ENCODE measurements at places on chromosomes 2 and 18.

GRCh38 chr2:178819992-178820391, 12.8 kb upstream of the TTN start:
- no peaks in the 10 kb centered on the region for H3K36me3 ChIP-seq
- H3K27me3 ChIP-seq: no peaks in the 10 kb centered on the region
- no peak for DNase-seq
- H3K4me1 ChIP-seq: no peaks in the 10 kb centered on the region
- H3K4me3 ChIP-seq: no peak overlapping the region
- no peak overlapping the region for H3K27ac ChIP-seq

- no peaks in the 10 kb centered on the region for H3K4me1 ChIP-seq
- H3K36me3 ChIP-seq: no peaks in the 10 kb centered on the region
- no peak overlapping the region for H3K4me3 ChIP-seq
- H3K27ac ChIP-seq: no peak overlapping the region
These were observed 89.6 kb downstream of the TCF7L1 start for GRCh38 chr2:85222792-85223191.

GRCh38 chr2:149315461-149315860, 14.9 kb upstream of the LYPD6 start:
- H3K4me1 ChIP-seq: no peaks in the 10 kb centered on the region
- H3K4me3 ChIP-seq: no peak overlapping the region
- H3K27me3 ChIP-seq: peaks cover 8% of the 10 kb centered on the region
- no peak overlapping the region for H3K27ac ChIP-seq
- DNase-seq: no peak
- no peaks in the 10 kb centered on the region for H3K36me3 ChIP-seq

GRCh38 chr2:61785583-61785982, 68.3 kb downstream of the FAM161A start:
- no peak overlapping the region for H3K27ac ChIP-seq
- H3K27me3 ChIP-seq: no peaks in the 10 kb centered on the region
- no peak for DNase-seq
- H3K4me1 ChIP-seq: no peaks in the 10 kb centered on the region

DNA sequence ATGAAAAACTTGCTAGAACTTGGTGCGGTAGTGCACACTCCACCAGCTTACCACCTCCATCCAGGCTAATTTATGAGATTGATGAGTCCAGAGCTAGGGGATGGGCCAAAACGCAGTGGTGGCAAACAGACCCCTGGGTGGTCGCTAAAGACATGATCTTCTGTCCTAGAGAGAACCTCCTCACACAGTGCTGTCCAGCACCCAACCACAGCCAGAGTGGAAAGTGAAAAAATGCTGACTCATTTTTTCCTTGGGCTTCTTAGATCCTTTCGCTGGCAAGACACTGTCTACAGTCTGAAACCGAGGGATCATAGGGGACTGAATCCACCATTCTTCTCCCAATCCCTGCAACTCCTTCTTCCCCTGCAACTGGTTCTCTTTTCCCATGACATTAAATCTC, 4.1 kb downstream of the ANTXR1 start:
- DNase-seq: peak; percentile 50
- no peak overlapping the region for H3K4me3 ChIP-seq
- H3K27ac ChIP-seq: peak overlapping the region; percentile 23
- H3K36me3 ChIP-seq: no peaks in the 10 kb centered on the region

DNA sequence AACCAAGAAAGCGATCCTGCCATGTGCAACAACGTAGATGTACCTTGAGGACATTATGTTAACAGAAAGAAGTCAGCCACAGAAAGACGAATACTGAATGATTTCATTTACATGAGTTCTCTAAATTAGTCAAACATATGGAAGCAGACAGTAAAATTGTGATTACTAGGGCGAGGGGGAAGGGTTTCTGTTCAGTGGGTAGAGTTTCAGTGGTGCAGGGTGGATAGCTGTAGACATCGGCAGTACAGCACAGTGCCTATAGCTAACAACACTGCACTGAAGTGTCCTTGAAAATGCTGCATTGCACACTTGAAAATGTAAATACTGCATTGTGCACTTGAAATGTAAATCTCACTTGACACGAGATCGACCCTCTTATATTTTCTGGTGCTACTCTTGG, 275.3 kb downstream of the GALR1 start:
- DNase-seq: no peak
- H3K4me1 ChIP-seq: no peaks in the 10 kb centered on the region
- H3K27me3 ChIP-seq: no peaks in the 10 kb centered on the region
- H3K4me3 ChIP-seq: no peak overlapping the region

- no peak overlapping the region for H3K4me3 ChIP-seq
- no peaks in the 10 kb centered on the region for H3K4me1 ChIP-seq
- H3K36me3 ChIP-seq: no peaks in the 10 kb centered on the region
- H3K27me3 ChIP-seq: no peaks in the 10 kb centered on the region
- H3K27ac ChIP-seq: no peak overlapping the region
- no peak for DNase-seq
These were observed 404.7 kb downstream of the BCL11A start for GRCh38 chr2:60148716-60149115.

DNA sequence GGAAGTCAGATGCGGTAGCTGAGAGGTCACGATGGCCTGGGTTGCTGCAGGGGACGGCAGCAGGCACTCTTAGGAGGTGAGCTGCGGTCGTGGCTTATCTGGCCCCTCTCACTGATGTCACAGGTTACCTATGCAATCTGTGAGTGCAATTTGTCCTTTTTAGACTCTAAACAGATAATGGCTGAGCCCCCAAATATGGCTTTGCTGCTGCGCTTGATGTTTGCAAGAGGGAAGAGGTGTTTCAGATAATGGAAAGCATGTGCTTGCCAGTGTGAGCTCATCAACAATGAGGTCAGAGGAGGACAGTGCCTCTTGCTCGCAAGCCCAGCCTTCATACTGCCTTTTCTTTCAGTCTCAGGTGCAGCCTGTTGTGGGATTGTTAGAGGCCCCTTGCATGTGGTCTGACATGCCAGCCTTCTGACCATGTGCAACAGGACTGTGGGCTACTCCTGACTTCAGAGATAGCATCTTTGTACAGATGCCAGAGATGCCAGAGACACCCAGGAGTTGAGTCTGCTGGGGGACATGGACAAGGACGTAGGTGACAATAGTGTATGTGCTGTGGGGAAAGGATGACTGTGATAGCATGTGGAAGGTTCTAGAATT, 151.3 kb downstream of the TANC1 start:
- H3K36me3 ChIP-seq: no peaks in the 10 kb centered on the region
- H3K4me1 ChIP-seq: peaks cover 21% of the 10 kb centered on the region
- H3K27me3 ChIP-seq: no peaks in the 10 kb centered on the region

- no peak for DNase-seq
- no peaks in the 10 kb centered on the region for H3K27me3 ChIP-seq
- no peaks in the 10 kb centered on the region for H3K36me3 ChIP-seq
- H3K4me1 ChIP-seq: no peaks in the 10 kb centered on the region
- no peak overlapping the region for H3K4me3 ChIP-seq
- H3K27ac ChIP-seq: no peak overlapping the region
These were observed 2.2 kb upstream of the PARD3B start for GRCh38 chr2:204542982-204543608.

- no peak overlapping the region for H3K27ac ChIP-seq
- no peak overlapping the region for H3K4me3 ChIP-seq
- no peak for DNase-seq
- no peaks in the 10 kb centered on the region for H3K4me1 ChIP-seq
- H3K36me3 ChIP-seq: no peaks in the 10 kb centered on the region
These were observed 181.1 kb downstream of the INO80D start for GRCh38 chr2:205904873-205905272.

GRCh38 chr18:52970686-52971085, 630.7 kb downstream of the DCC start:
- H3K36me3 ChIP-seq: no peaks in the 10 kb centered on the region
- no peaks in the 10 kb centered on the region for H3K27me3 ChIP-seq
- DNase-seq: no peak
- no peak overlapping the region for H3K4me3 ChIP-seq

DNA sequence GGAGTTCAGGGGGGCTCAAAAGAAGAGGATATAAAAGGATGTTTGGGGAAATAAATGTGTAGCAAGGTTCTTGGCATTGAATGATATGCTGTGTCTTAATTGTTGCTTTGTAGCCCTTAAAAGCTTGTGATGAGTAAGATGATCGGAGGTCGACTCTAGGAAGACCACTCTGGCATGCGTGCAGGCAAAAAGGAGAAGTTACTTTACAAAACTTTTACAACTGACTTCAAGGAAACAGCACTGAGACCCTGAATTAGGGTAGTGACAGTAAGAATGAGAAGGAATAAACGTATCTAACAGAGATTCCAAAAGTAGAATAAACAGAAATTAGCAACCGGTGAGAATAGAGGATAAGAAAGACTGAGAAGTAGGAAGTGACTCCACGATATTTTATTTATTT, 228.7 kb upstream of the TANK start:
- no peak overlapping the region for H3K27ac ChIP-seq
- no peaks in the 10 kb centered on the region for H3K36me3 ChIP-seq
- H3K27me3 ChIP-seq: no peaks in the 10 kb centered on the region
- H3K4me3 ChIP-seq: no peak overlapping the region
- no peak for DNase-seq
- H3K4me1 ChIP-seq: peaks cover 13% of the 10 kb centered on the region

DNA sequence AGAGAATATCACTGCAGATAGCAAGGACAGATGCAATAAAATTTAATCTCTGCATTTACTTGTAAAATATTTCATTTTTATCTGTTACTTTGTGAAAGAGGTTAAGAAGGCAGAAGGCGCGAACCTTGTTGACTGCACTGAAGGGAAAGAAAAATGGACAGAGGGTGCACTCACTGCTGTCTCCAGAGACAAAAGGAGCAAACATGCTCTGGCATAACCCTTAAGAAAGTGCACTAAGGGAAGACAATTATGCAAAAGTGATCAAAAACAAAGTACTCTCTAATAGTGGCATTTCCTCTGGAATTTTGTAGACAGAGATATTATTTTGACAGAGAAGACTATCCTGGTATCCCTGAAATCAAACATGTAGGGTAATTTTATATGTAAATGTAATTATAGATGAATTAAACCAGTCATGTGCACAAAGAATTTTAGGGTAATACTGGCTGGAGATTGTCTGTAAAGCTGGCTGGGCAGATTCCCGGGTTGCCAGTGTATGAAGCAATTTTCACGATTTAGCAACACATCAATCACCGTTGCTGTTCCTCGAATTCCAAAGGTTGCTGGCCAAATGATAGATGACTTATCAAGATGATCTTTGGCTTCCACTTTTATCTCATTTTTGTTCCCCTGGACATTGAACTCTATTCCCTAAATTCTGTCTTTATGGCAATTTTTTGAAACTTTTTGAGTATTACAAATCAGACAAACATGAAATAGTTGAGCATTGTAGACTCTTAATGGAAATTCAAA, 1176.9 kb downstream of the SUCLG1 start:
- H3K27me3 ChIP-seq: no peaks in the 10 kb centered on the region
- H3K4me1 ChIP-seq: no peaks in the 10 kb centered on the region
- no peak for DNase-seq
- no peak overlapping the region for H3K27ac ChIP-seq

- no peaks in the 10 kb centered on the region for H3K27me3 ChIP-seq
- H3K4me1 ChIP-seq: no peaks in the 10 kb centered on the region
- DNase-seq: no peak
- H3K4me3 ChIP-seq: no peak overlapping the region
- no peaks in the 10 kb centered on the region for H3K36me3 ChIP-seq
These were observed 49.8 kb upstream of the CNGA3 start for GRCh38 chr2:98296440-98296839.

- H3K4me3 ChIP-seq: no peak overlapping the region
- no peak overlapping the region for H3K27ac ChIP-seq
- H3K4me1 ChIP-seq: no peaks in the 10 kb centered on the region
- no peaks in the 10 kb centered on the region for H3K27me3 ChIP-seq
- DNase-seq: peak; percentile 73
- no peaks in the 10 kb centered on the region for H3K36me3 ChIP-seq
These were observed 318.7 kb upstream of the NCKAP5 start for GRCh38 chr2:133886735-133887675.

- H3K27me3 ChIP-seq: no peaks in the 10 kb centered on the region
- no peak for DNase-seq
- no peaks in the 10 kb centered on the region for H3K4me1 ChIP-seq
These were observed at the start of gene PDE1A for GRCh38 chr2:182426918-182427240. PDE1A (minus strand) TSS chr2:182427036.

GRCh38 chr2:54454548-54455130, 1.5 kb upstream of the SPTBN1 start:
- no peak overlapping the region for H3K4me3 ChIP-seq
- no peaks in the 10 kb centered on the region for H3K27me3 ChIP-seq
- DNase-seq: no peak
- H3K4me1 ChIP-seq: no peaks in the 10 kb centered on the region

- no peak for DNase-seq
- H3K27me3 ChIP-seq: no peaks in the 10 kb centered on the region
- H3K4me1 ChIP-seq: peaks cover 12% of the 10 kb centered on the region
- H3K4me3 ChIP-seq: no peak overlapping the region
These were observed 38.5 kb downstream of the KCTD18 start for GRCh38 chr2:200471324-200471848.

GRCh38 chr18:79485788-79486355, 90.1 kb downstream of the NFATC1 start:
- no peak overlapping the region for H3K27ac ChIP-seq
- H3K4me3 ChIP-seq: no peak overlapping the region
- H3K4me1 ChIP-seq: no peaks in the 10 kb centered on the region
- H3K27me3 ChIP-seq: no peaks in the 10 kb centered on the region
- peaks cover 10% of the 10 kb centered on the region for H3K36me3 ChIP-seq

DNA sequence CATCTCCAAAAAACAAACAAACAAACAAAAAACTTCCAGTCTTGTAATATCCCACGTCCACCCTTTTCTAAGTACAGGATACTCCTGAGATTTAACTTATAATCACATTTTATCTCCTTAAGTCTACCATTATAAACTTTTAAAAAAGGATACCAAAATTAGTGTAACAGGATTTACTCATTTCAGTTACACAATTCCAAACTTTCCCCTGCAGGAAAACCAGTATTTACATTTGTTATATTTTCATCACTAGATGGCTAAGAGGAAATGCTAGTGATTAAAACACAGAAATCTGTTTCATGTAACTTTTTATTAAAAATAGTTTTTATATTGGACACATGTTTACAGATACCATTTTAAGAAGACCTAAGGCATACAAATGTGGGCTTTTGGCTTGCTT, 27.5 kb downstream of the CFAP36 start:
- H3K36me3 ChIP-seq: no peaks in the 10 kb centered on the region
- no peaks in the 10 kb centered on the region for H3K27me3 ChIP-seq
- no peaks in the 10 kb centered on the region for H3K4me1 ChIP-seq
- DNase-seq: no peak
- no peak overlapping the region for H3K27ac ChIP-seq
- no peak overlapping the region for H3K4me3 ChIP-seq

DNA sequence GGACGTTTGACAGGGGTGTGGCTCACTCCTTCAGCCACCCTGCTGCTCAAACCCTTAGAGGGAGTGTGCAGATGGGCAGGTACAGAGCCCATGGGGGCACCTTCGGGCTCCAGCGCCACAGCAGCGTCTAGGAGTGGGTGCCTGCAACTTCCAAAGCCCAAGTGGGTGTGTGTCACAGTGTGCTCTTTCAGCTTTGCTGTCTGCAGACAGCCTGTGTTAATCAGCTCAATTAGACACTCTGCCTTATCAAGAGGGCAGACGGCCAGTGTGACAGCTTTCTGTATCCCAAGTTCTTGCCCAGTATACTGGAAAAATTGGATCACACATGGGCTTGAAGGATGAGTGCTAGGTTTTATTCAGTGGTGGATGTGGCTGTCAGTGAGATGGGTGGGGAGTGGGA, 96.7 kb downstream of the AP1S3 start:
- H3K4me1 ChIP-seq: no peaks in the 10 kb centered on the region
- DNase-seq: no peak
- H3K36me3 ChIP-seq: no peaks in the 10 kb centered on the region
- no peak overlapping the region for H3K4me3 ChIP-seq
- no peak overlapping the region for H3K27ac ChIP-seq

All from adrenal gland (tissue), 19 donors.